Pulmonary artery endothelial cell (primary cell): ENCODE measurements at places on chromosomes 1 and 21. TPM values are rescaled to one million over a fixed set of nuclear protein-coding genes. Genes with fewer than 3 reads are reported as not detected.

DNA sequence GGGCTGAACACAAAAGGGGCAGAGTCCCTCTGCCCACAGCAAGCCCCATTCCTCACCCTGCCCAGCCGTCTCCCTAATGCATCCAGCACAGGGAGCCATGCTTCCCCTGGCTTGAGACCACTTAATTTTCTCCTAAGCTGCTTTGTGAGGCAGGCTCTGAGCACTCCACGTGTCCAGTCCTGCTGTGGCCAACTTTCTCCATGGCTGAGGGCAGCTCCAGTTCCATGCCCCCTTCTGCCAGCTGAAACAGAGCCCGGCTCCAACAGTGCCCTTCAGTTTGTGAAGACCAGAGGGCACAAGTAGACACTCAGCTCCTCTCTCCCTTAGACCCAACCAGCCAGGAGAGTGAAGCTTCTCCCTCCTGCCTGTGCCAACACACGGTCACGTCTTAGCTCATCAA lies 33.8 kb downstream of the PLEKHA6 start:
- DNase-seq: no peak

Gene CDA
- total RNA-seq: 0.67 and 2.0 TPM in 2 replicates

- DNase-seq: peak; percentile 4
These were observed 312 bp downstream of the ARNT start for GRCh38 chr1:150876119-150876454.

Gene RGS8
- total RNA-seq: not detected in 2 replicates

- DNase-seq: no peak
These were observed 61.4 kb downstream of the GORAB start for GRCh38 chr1:170593173-170594011.

Gene SPRR1B
- not detected in 2 replicates for total RNA-seq

- no peak for DNase-seq
These were observed 134.2 kb upstream of the TNFSF4 start for GRCh38 chr1:173341307-173341706.

- DNase-seq: no peak
These were observed 25.7 kb downstream of the STK40 start for GRCh38 chr1:36359911-36360550.

- no peak for DNase-seq
These were observed 207.1 kb downstream of the SLC35F3 start for GRCh38 chr1:234111458-234112142.

DNA sequence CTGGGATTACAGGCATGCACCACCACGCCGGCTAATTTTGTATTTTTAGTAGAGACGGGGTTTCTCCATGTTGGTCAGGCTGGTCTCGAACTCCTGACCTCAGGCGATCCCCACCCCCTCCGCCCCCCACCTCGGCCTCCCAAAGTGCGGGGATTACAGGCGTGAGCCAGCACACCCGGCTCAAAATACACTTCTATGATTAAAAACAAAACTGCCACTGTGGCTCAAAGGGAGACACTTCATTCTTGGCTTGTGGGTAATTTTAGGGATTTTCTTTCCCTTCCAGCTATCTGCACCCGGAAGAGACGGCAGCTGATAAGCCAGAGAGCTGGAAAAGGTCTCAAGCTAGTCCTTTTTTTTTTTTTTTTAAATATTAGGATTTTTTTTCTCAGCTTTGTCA lies 24.5 kb downstream of the TMPRSS2 start:
- no peak for DNase-seq

DNA sequence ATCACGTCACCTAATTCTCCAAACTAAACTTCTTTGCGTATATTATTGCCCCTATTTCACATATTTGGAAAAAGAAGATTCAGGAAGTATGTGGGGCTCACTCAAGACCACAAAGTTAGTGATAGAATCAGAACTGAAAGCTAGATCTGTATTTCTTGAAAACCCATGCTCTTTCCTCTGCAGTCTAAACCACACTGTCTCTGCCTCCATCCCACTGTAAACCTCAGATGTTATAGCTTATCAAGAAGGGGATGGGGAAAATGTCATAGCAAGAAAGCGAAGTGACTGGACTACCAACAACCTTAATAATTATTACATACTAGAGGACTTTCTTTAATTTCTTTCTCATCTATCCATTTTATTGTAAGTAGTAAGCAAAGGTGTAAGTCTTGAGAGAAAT lies 257.7 kb upstream of the SGIP1 start:
- no peak for DNase-seq
